ENCODE measurements at places on chromosomes 11 and 22. TPM values are rescaled to one million over a fixed set of nuclear protein-coding genes. Genes with fewer than 3 reads are reported as not detected.

The CDC42BPG gene
- polyA plus RNA-seq: 12.1 TPM

The TRIM66 gene
- polyA plus RNA-seq: 6.0 TPM

The GVQW3 gene
- polyA plus RNA-seq: not detected

DNA sequence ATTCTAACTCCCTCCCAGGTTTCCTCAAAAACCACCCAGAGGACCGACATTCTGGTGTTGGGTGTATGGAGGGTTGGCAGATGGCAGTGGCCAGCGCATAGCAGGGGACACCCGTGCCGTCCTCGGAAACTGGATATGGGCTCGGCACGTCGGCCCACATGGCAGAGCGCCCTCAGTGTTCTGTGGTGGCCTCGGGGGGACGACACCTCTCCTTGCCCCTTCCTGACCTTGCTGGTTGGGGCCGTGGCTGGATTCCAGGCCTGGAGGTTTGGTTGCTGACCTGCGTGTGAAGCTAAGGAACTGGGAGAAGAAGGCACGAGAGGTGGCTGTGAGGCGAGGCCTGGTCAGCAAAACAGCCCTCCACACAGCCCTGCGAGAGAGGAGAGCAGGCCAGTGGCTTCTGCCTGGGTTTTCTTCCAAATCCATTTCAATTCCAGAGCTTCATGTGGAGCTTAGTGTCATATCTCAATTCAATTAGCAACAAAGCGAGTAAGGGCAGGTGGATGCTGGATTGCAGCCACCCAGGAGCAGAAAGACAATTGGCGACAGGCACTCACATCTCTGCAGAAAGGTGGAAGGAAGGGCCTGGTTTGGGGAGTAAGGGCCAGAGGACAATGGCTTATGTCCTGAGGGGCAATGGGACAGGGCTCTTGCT, 478.4 kb downstream of the BRD1 start:
- no peaks in the 10 kb centered on the region for H3K36me3 ChIP-seq
- no peak overlapping the region for H3K4me3 ChIP-seq
- H3K27me3 ChIP-seq: no peaks in the 10 kb centered on the region
- no peaks in the 10 kb centered on the region for H3K4me1 ChIP-seq

DNA sequence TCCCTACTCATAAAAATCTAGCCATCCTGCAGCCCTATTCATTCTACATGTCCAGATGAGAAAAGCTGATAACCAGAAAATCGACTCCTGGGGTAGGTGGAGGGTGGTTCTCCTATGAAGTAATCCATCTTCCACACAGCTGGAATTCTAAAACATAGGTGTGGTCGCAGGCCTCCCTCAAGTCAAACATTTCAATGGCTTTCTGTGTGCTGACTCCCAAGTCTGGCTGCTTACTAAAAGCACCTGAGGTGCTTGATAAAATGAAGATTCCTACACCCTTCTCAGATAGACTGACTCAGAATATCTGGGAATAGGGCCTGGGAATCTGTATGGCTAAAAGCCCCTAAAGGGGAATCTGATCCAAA, 26.1 kb downstream of the IRAG1 start:
- no peaks in the 10 kb centered on the region for H3K36me3 ChIP-seq
- no peak overlapping the region for H3K4me3 ChIP-seq
- no peaks in the 10 kb centered on the region for H3K27me3 ChIP-seq
- no peak for DNase-seq

- no peak for DNase-seq
- no peaks in the 10 kb centered on the region for H3K4me1 ChIP-seq
- H3K27me3 ChIP-seq: no peaks in the 10 kb centered on the region
- no peak overlapping the region for H3K27ac ChIP-seq
Observed at GRCh38 chr11:74084796-74085541, 76.1 kb upstream of the UCP3 start.

DNA sequence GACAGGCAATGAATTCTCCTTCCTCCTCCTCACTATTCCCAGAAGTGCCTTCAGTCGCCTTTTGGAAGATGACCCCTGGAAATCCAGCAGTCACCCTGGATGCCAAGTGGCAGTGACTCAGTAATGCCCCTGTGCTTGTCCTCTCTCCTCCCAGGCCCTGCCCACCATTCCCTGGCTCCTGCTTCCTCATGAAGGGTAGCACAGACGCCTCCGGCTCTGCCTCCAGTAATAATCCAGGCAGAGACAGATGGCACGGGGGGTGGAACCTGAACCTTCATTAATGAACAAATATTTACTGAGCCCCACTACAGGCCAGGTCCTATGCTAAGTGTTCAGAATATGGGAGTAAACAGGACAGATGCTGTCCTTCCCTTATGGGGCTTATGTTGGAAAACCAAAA, 23.2 kb downstream of the SYT13 start:
- H3K27ac ChIP-seq: peak overlapping the region; percentile 46
- DNase-seq: peak; percentile 64
- no peak overlapping the region for H3K4me3 ChIP-seq
- H3K4me1 ChIP-seq: peaks cover 13% of the 10 kb centered on the region
- no peaks in the 10 kb centered on the region for H3K27me3 ChIP-seq
- peaks cover 9% of the 10 kb centered on the region for H3K36me3 ChIP-seq

DNA sequence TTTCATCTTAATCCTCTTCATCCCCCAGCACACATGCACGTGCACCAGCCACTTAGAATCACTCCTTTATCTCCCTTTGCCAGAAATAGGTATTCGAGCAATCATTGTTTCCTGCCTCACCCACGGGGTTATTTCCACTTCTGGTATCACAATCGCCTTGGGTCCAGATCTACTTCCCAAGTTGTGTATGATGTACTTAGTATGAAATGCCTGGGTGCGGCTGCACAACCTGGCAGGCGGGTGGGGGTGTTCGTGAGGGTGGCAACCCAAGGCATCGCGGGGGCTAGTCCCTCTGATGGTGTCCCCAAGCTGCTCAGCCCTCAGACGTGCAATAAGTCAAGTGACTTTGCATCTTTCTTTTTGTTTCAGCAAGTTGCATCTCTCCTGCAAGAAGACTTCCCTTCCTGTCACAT, 475.6 kb downstream of the MIAT start:
- H3K4me1 ChIP-seq: no peaks in the 10 kb centered on the region
- H3K27ac ChIP-seq: no peak overlapping the region
- DNase-seq: no peak
- H3K36me3 ChIP-seq: no peaks in the 10 kb centered on the region
- H3K4me3 ChIP-seq: no peak overlapping the region

GRCh38 chr11:9462806-9463537, 2.2 kb downstream of the ZNF143 start:
- H3K36me3 ChIP-seq: peaks cover 4% of the 10 kb centered on the region
- no peaks in the 10 kb centered on the region for H3K27me3 ChIP-seq
- no peaks in the 10 kb centered on the region for H3K4me1 ChIP-seq
- no peak for DNase-seq

DNA sequence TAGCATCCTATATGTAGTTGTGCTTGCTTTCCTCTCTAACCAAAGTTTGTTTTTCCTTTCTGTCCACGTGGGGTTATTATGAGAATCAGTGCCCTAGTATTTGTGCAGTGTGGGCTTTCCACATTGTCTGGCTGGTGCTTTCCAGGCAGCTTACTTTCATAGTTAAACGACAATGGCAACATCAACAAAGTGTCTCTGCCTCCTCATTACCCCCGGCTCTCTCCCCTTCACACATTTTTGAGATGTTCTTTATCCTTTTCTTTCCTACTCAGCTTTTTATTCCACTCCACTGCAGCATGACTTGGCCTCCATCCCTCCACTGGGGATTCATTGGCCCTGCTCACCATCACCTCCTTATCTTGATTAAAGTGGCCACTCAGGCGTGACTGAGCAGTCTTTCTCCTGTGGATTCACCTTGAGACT, 19.1 kb downstream of the SPECC1L start:
- peaks cover 8% of the 10 kb centered on the region for H3K4me1 ChIP-seq
- no peak overlapping the region for H3K4me3 ChIP-seq
- no peak for DNase-seq
- H3K27me3 ChIP-seq: no peaks in the 10 kb centered on the region
- peak overlapping the region; percentile 19 for H3K27ac ChIP-seq

- H3K27me3 ChIP-seq: no peaks in the 10 kb centered on the region
- no peak overlapping the region for H3K27ac ChIP-seq
- no peak overlapping the region for H3K4me3 ChIP-seq
Observed at GRCh38 chr11:34948696-34949095, 32.3 kb downstream of the PDHX start.

- H3K36me3 ChIP-seq: no peaks in the 10 kb centered on the region
- H3K4me1 ChIP-seq: peaks cover 12% of the 10 kb centered on the region
- no peak for DNase-seq
- no peak overlapping the region for H3K4me3 ChIP-seq
- H3K27ac ChIP-seq: no peak overlapping the region
- no peaks in the 10 kb centered on the region for H3K27me3 ChIP-seq
Observed at GRCh38 chr22:20137671-20138416, 6.2 kb downstream of the ZDHHC8 start.

GRCh38 chr11:62394825-62395538, 23.9 kb upstream of the SCGB1A1 start:
- H3K4me1 ChIP-seq: no peaks in the 10 kb centered on the region
- H3K27ac ChIP-seq: peak overlapping the region; percentile 19
- peak; percentile 84 for DNase-seq
- peaks cover 2% of the 10 kb centered on the region for H3K36me3 ChIP-seq
- H3K27me3 ChIP-seq: no peaks in the 10 kb centered on the region

DNA sequence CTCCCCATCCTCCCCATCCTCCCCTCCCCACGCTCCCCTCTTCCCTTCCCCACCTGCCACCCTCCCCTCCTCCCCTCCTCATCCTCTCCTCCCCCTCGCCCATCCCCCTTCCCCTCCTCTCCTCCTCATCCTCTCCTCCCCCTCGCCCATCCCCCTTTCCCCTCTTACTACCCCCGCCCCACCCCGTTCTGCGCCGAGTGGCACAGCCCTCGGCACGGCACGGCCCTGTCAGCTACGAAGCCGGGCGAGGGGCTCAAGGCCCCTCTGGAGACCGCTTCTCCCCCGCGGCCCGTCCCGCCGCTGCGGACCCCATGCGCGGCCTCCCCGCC, 449.9 kb downstream of the OPCML start:
- no peak for DNase-seq
- no peaks in the 10 kb centered on the region for H3K4me1 ChIP-seq
- H3K36me3 ChIP-seq: no peaks in the 10 kb centered on the region
- no peak overlapping the region for H3K4me3 ChIP-seq

DNA sequence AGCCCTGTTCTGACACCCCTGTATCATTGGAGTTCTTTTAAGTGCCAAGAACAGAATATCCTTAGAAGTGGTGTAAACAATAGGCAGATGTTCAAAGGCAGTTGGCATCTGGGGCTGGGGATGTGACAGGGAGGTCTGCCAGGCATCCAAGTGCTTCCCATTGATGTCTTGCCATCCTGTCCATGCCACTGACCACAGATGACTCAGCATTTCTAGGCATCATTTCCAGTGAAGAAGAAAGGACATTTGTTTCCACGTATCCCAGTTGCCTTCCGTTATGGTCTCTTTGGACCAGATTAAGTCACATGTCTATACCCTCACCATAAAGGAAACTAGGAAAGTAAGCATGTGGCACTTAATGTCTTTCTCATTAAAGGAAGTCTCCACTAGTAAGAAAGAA, 76.7 kb upstream of the BARX2 start:
- H3K4me3 ChIP-seq: no peak overlapping the region
- no peak for DNase-seq
- no peaks in the 10 kb centered on the region for H3K36me3 ChIP-seq
- H3K27me3 ChIP-seq: no peaks in the 10 kb centered on the region
- H3K4me1 ChIP-seq: no peaks in the 10 kb centered on the region
- no peak overlapping the region for H3K27ac ChIP-seq

- no peak overlapping the region for H3K4me3 ChIP-seq
- no peak for DNase-seq
- H3K4me1 ChIP-seq: no peaks in the 10 kb centered on the region
- H3K27ac ChIP-seq: no peak overlapping the region
- H3K36me3 ChIP-seq: no peaks in the 10 kb centered on the region
Observed at GRCh38 chr11:112318661-112319060, 58.0 kb upstream of the PLET1 start.

GRCh38 chr11:61880031-61880430, 11.3 kb downstream of the FADS3 start:
- no peaks in the 10 kb centered on the region for H3K27me3 ChIP-seq
- no peak for DNase-seq
- no peaks in the 10 kb centered on the region for H3K4me1 ChIP-seq
- no peak overlapping the region for H3K27ac ChIP-seq
- no peaks in the 10 kb centered on the region for H3K36me3 ChIP-seq

- H3K36me3 ChIP-seq: no peaks in the 10 kb centered on the region
- no peaks in the 10 kb centered on the region for H3K4me1 ChIP-seq
- no peaks in the 10 kb centered on the region for H3K27me3 ChIP-seq
- no peak overlapping the region for H3K27ac ChIP-seq
- DNase-seq: no peak
Observed at GRCh38 chr22:47460861-47461260, 698.4 kb downstream of the TBC1D22A start.

DNA sequence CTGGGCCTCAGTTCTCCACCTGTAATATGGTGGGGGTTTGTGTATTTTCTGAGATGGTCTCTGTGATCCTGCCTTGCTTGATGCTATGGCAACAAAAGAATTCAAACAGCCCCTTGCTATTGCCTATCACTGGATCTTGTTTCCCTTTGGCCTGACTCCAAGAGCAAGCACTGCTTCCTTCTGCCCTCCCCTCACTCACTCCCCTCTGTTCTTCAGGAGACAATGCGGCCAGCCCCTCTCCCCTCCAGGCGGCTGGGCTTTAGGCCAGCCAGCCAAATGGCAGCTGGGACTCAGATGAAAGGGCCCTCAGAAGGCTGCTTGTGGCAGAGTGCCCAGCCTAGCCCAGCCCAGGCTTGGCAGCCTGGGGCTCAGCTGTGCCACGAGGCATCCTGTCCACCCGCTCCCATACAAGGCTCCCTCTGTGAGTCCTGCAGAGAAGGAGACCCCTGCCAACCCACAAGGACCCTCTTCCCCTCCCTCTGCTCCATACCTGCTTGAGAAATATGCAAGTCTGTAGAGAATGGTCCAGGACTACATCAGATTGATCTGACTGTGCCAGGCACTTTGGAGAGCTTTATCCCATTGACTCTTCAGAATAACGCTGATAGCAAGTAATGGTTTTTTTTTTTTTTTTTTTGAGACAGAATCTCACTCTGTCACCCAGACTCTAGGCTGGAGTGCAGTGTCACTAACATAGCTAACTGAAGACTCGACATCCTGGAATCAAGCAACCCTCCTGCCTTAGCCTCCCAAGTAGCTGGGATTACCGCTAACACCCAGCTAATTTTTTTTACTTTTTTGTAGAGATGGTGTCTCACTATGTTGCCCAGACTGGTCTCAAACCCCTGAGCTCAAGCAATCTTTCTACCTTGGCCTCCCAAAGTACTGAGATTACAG, 7.6 kb upstream of the KCTD14 start:
- H3K27me3 ChIP-seq: no peaks in the 10 kb centered on the region
- no peak overlapping the region for H3K4me3 ChIP-seq
- peaks cover 8% of the 10 kb centered on the region for H3K4me1 ChIP-seq
- no peaks in the 10 kb centered on the region for H3K36me3 ChIP-seq

Measured in small intestine (tissue), 16 donors.